ENCODE measurements at places on chromosomes 5 and 9.

GRCh38 chr5:38189081-38189504 is 69.3 kb upstream of the EGFLAM start:
- no peak for DNase-seq

DNA sequence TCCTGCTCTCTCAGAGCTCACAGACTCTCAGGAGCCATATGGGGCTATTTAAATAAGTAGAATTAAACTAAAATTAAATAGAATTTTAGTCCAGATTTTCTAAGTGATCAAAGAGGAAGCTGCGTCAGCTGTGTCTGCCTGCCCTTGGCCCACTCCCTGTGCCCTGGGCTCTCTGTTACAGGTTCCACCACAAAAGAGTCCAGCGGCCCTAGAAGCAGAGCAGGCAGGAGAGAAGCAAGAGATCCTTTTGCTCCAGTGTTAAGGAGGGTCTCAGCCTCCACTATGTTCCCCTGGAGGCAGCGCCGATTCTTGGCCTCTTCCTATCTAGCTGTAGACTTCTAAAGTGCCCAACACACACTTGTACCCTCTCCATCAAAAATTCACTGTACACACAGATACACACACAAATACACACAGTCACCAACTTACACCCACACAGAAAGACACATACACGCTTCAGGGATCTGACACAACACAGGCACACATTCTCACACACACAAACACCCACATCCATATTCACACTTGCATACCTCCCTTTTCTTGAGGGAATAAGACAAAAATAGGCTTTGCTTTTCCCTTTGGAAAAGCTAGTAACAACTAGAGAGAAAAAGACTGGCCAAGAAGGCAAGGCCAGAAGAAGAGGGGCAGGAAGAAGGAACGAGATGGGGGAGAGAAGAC is 5.5 kb upstream of the TNIP1 start:
- no peak for DNase-seq

GRCh38 chr5:145858959-145859358 is 13.9 kb downstream of the GRXCR2 start:
- no peak for DNase-seq

GRCh38 chr5:172574871-172575223 is 66.2 kb upstream of the NEURL1B start:
- no peak for DNase-seq

DNA sequence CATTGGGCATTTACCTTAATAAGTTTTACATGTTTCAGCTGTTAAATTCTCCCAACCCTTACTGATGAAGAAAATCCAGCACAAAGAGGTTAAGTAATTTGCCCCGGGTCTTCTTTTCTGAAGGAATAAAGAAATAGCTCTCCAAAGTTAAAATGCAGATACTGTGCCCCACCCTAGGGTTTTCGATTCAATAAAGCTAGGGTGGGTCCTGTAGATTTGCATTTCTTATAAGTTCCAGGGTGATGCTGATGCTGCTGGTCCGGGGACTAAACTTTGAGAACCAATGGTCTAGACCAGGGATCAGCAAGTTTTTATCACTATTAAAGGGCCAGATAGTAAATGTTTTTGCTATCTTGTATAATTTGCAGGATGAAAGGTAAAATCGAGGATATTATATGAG is 156.7 kb downstream of the ADAMTS12 start:
- DNase-seq, result no peak

DNA sequence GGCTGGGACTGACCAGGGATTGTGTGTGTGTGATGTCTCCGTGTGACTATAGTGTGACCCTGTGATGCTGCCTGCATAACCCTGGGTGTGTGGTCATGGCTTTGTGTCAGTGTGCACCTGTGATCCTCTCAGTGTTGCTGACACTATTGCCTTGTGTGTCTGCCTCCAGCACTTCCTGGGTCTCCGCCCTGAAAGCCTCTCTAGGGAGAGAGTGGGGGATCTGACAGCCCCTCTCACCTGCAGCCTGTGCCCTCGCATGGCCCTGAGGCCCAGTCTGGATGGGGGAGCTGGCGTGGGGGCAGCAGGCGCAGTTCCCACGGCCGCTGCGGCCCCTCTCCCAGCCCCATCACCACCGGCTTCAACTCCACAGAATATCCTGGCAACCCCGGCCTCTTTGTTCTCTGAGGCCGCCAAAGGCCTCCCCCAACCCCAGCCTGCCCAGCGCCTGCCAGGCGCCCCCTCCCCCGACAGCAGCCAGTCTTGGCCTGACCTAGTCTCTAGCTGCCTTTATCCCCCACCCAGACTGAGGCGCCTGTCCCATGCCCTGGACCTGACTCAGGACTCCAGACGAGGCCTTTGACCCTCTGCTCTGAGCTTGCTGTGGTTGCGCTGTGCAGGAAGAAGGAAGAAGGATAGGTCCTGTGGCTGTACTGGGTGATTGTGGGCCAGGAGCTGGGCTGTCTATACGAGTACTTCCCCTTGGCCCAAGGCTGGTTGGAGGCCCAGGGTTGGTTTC is 38.7 kb downstream of the CXXC5 start:
- DNase-seq, result no peak

GRCh38 chr5:126682856-126683255 is 82.1 kb downstream of the PHAX start:
- no peak for DNase-seq

DNA sequence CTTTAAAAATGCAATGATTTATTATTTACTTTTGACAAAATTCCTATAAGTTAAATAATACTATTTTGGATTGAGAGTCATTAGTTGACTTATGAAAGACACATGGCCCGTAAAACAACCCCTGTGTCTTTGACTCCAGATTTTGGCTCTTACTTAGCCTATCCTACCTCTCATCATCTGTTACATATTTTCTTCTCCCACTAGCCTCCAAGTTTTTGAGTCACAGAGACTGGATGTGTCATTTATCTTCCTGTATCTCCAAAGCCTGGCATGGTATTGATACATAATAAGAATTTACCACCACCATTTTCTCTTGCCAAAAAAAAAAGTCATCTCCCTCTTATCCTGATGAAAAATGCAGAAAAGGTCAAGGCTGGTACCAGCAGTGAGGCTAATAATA is 99.9 kb downstream of the GABRB2 start:
- DNase-seq, result no peak

- no peak for DNase-seq
These were observed 180.4 kb upstream of the DAB2 start for GRCh38 chr5:39605145-39605544.

GRCh38 chr5:116898917-116899316 is 324.3 kb upstream of the SEMA6A start:
- no peak for DNase-seq

DNA sequence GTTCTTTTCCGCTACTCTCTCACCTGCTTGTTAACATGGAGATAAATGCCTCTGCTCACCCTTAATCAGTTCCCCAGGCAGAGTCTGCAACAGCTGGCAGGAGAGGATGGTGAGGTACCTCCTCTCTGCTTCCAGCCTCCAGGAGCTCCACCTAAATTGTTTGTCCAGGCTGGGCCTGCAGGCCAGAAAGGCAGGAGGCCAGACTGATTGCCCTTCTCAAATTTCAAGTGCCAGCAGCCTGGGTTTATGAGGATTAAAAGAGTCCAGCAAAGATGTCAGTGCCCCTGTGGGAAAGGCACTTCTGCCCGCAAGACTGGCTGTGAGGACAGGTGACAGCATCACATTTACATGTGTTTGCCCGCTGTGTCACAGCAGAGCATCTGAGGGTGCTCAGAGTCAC is 19.8 kb downstream of the CORO2A start:
- DNase-seq, result peak; percentile 13

GRCh38 chr9:14021871-14022525 is 291.9 kb downstream of the NFIB start:
- no peak for DNase-seq

- DNase-seq, result peak; percentile 26
These were observed 127.6 kb upstream of the NMUR2 start for GRCh38 chr5:152532714-152533113.

- no peak for DNase-seq
These were observed 34.6 kb downstream of the OXCT1 start for GRCh38 chr5:41835645-41836044.

DNA sequence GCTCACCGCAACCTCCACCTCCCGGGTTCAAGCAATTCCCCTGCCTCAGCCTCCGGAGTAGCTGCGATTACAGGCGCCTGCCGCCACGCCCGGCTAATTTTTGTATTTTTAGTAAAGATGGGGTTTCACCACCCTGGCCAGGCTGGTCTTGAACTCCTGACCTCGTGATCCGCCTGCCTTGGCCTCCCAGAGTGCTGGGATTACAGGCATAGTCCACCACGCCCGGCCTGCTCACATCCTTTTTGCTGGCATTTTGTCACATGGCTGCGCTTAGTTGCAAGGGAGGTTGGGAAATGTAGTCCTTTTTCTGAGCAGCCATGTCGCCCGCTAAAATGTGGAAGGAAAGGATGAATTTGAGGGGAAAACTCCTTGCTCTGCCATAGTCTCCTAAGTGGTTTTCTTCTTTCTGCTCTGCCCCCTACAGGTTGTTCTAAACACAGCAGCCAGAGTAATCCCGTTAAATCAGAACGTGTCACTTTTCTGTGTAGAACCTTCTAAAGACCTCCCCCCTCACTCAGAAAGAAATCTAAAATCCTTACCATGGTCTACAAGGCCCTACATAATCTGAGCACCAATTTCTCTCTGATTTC is 57.8 kb upstream of the HSPA9 start:
- DNase-seq, result no peak

- no peak for DNase-seq
These were observed 12.7 kb downstream of the DUSP1 start for GRCh38 chr5:172758077-172758833.
